ENCODE measurements at places on chromosomes 6 and 20. TPM values are rescaled to one million over a fixed set of nuclear protein-coding genes. Genes with fewer than 3 reads are reported as not detected.

Gene ECT2L
- not detected for total RNA-seq

Gene PRL
- not detected for total RNA-seq

Gene APCDD1L
- not detected for total RNA-seq

Gene BPHL
- 8.5 TPM for total RNA-seq

Gene ENPP1
- 0.40 TPM for total RNA-seq

Gene XKR7
- total RNA-seq, result under 0.01 TPM

Gene SCGN
- total RNA-seq, result not detected

Gene SIM1
- total RNA-seq, result not detected

Gene GLP1R
- not detected for total RNA-seq

Gene TUBB1
- not detected for total RNA-seq

Gene LAMA4
- total RNA-seq, result 465 TPM

Gene EYS
- total RNA-seq, result under 0.01 TPM

All from lung microvascular endothelial cell (primary cell).